ENCODE measurements at places on chromosomes 2 and 18.

DNA sequence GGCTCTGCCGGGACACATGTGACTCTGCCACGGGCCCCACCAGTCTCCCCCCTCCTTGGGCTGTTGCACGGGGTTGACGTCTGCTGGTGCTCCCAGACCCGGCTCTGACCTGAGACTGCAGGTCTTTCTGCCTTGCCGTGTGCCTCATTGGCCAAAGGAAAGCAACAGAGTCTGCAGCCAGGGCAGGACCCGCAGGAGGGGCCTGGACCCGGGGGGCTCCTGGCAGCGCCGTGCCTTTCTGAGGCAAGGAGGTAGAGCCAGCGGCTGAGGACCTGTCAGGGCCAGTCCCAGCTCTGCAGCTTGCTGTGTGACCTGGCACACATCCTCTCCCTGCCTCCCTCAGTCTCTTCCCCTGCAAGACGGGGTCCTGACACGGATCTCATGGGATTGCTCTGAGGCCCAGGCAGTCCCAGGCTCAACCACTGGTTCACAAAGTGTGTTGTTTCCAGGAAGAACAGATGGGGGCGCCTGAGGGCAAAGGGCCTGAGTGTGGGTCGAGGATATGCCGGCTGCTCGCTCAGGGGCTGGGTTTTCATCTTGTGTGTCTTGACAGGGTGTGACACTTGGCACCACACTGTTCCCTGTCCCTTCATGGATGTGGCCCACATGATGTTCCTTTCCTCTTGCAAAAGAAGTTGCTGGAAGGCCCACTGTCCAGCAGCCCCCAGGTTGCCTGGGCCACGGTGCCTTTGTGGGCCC, 9.0 kb downstream of the CAPN10 start:
- DNase-seq = no peak

- DNase-seq = no peak
These were observed 17.0 kb upstream of the SCYGR1 start for GRCh38 chr2:227404585-227405271.

GRCh38 chr2:37378411-37378810, 34.0 kb downstream of the QPCT start:
- DNase-seq = no peak

- DNase-seq = no peak
These were observed 10.4 kb upstream of the MAP2 start for GRCh38 chr2:209413311-209414014.

- no peak for DNase-seq
These were observed 250.0 kb downstream of the SMAD2 start for GRCh38 chr18:47680488-47680887.

- DNase-seq = no peak
These were observed 5.1 kb upstream of the KCMF1 start for GRCh38 chr2:84965827-84966226.

DNA sequence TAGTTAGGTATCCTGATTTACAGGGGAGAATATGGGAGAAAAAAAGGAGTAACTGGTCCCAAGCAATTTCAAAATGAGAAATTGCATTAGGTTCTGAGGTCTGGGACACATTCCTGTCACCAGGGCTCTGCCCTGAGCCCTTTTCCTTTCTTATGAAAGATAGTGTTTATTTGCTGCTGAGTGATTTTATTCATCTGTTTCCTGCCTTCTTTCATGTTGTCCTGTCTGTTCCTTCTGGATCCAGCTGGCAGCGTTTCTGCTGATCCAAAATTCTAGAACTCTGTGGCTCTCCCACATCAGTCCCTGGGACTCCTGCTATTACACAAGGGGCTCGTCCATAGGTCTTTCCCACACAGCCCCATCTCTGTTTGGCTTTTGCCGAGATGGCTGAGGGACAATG, 519.1 kb upstream of the SALL3 start:
- no peak for DNase-seq

- no peak for DNase-seq
These were observed 99.2 kb upstream of the VRK2 start for GRCh38 chr2:57947398-57947797.

DNA sequence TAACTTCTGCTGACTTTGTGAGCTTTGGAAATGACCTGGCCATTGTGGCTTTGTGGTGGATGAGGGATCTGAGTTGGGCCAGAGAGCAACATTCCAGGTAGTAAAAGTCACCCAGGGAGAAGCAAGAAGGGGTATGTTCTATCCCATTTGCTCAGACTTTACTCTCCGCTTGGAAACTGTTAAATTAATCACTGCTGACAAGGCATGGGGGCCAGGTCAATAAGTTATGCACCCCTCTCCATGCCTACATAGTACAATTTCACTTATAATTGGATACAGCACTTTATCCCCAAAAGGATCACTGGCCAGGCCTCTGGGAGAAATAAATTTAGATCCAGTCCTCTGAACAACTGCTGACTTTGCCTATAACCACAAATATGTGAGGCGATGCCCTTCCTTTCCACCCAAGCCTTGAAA, 92.1 kb downstream of the RPRM start:
- DNase-seq = no peak

- DNase-seq = no peak
These were observed 33.8 kb upstream of the ACYP2 start for GRCh38 chr2:54081574-54081973.

- DNase-seq = no peak
These were observed 170.4 kb downstream of the C1D start for GRCh38 chr2:67892339-67892846.

DNA sequence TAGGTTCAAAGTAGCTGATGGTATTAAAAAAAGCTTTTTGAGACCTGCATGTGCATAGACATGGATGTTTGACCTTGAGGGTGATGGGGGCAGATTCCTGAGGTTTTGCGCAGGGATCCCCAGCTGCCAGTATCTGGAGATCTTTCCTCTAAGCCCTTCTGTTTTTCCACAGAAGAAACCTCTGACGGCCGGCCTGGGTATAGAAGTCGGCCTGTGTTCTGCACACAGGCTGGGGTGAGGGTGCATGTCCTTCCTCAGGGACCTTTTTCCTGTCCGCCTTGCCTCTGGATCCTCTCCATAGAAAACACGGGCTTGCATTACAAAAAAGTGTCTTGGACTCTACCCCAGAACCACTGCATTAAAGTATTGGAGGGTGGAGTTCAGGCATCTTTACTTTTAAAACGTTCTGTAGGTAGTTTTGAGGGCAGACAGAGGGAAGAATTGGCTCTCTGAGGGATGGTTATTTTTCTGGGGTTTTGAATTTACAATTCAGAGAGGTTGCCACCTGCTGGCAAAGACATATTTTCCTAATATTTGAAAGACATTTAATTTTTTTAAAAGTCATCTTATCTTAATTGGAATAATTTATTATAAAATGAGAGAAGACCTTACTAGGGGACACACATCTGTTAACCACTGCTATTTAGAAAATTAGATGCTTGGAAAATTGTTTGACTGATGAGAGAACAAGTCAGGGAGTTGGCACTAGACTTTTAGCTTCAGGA, 350.6 kb downstream of the DCDC2C start:
- no peak for DNase-seq

GRCh38 chr2:109209412-109209811, 80.4 kb downstream of the SH3RF3 start:
- DNase-seq = no peak

DNA sequence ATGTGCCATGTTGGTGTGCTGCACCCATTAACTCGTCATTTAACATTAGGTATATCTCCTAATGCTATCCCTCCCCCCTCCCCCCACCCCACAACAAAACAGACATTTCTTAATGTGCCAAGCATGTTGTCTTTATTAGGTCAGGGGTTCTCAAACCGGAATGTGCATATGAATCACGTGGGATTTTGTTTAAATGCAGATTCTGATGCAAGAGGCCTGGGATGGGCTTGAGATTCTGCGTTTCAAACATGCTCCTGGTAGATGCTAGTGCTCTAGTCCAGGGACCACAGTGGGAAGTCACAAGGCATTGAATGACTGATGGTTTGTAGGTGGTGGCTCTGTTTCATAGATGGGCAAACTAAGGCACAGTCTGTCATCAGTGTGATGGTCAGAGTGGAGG, 184.7 kb downstream of the SMAD7 start:
- no peak for DNase-seq

GRCh38 chr2:219452361-219453317, 18.0 kb downstream of the SPEG start:
- DNase-seq = no peak

- DNase-seq = no peak
These were observed 81.6 kb downstream of the TWIST2 start for GRCh38 chr2:238929242-238930081.

- no peak for DNase-seq
These were observed 709.3 kb downstream of the SLC4A3 start for GRCh38 chr2:220336771-220337170.

GRCh38 chr2:189516546-189516945, 64.0 kb downstream of the SLC40A1 start:
- no peak for DNase-seq

DNA sequence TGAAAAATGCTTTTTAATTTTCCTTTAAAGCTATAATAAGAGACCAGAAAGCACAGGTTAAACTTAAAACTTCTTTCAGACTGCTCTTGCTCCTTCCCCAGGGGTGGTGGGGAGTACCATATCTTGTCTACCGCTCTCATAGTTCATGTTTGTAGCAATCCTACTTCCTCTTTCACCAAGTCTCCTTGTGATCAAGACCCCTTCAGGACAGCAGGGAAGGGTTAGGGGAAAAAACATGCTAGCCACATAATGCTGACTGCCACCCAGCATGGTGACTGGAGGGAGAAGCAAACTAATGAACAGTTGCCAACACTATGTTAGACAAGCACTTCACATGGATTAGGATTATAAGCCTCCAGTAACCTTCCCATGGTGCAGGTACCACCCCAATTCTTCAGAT, 8.6 kb downstream of the MYO5B start:
- DNase-seq = no peak

DNA sequence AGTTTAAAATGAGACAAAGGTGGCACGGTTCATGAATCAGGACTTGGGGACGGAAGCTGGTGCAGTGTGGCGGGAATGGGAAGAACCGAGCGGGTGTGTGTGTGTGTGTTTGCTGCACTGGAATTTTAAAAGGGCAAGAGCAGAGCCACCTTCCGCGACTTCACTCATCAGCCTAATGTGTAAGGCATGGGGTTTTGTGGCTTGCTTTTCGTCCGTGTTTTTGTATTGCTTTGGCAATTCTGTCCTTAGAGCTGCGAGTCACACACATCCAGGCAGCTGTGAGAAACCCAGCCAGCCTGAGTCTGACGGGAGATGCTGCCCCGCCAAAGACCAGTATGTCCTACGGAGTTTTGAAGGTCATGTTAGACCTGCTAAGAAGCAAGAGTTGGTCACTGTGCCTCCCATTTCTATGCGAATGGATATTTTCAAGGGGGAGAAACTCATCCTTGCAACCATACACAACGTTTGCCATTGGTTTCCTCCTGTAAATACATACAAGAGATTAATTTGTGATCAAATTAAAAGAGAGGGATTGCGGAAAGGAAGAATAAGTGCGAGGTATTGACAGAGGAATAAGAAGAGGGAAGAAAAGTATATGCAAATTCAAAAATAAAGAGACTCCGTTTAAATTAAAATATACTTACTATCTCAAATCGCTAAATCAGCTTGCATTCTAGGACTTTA, 665 bp upstream of the CACNB4 start:
- DNase-seq = no peak

GRCh38 chr2:201642086-201642578, 1.2 kb downstream of the TMEM237 start:
- no peak for DNase-seq

GRCh38 chr18:58097121-58097906, 53.3 kb downstream of the NEDD4L start:
- DNase-seq = no peak

DNA sequence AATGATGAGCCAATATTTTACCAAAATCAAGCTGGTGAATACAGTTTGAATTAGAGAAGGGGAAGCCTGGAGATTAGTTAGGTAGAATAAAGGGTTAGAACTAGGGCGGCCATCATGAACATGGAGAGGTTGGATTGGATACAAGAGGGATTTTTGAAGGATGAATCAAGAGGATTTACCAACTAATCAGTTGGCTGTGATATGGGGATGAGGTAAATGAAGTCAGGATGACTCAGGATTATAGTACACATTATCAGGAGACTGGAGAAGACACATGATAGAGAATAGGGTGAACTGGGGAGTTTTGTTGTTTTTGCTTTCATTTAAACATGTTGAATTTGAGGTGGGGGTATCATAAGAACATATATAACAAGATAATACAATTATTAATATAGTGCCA, 73.8 kb upstream of the PROKR1 start:
- DNase-seq = no peak

- DNase-seq = no peak
These were observed 25.5 kb downstream of the TWIST2 start for GRCh38 chr2:238873381-238873801.

- DNase-seq = no peak
These were observed 59.8 kb upstream of the SLC8A1 start for GRCh38 chr2:40511661-40512213.

DNA sequence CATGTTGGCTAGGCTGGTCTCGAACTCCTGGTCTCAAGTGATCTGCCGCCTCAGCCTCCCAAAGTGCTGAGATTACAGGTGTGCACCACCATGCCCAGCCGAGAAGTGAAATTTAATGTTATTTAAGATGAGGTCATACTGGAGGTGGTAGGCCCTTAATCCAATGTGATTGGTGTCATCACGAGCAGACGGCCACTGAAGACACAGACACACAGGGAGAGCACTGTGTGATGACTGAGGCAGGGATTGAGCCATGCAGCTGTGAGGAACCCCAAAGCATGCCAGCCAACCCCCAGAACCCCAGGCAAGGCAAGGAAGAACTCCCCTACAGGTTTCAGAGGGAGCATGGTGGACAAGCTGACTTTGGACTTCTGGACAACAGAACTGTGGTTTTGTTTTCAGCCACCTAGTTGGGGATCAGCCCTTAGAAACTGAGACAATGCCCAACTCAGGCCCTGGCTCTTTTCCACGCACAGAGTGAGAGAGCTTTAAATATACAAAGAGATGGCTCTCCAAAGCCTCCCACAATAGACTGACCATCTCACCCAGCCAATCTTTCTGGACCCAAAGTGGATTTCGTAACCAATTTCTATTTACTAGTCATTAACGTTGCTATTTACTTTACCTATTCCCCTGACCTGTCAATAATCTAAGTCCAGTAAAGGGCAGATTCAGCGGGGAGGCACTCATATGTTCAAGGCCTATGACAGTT, 34.2 kb downstream of the TBC1D8 start:
- DNase-seq = no peak

GRCh38 chr2:152582081-152582480, 135.2 kb downstream of the PRPF40A start:
- DNase-seq = no peak

- DNase-seq = no peak
These were observed 401.9 kb downstream of the LNPK start for GRCh38 chr2:175599966-175600831.

Measured in stimulated activated CD8-positive, alpha-beta memory T cell treated with anti-CD3 and anti-CD28 coated beads, Interleukin-12 subunit alpha, Interleukin-12 subunit beta, amount 100 ng/mL, for 1 hour (primary cell).